ENCODE measurements at places on chromosomes 2 and 18.

GRCh38 chr2:237511433-237511832 is 24.4 kb downstream of the MLPH start:
- DNase-seq, result no peak

GRCh38 chr2:199100326-199101110 is 357.2 kb downstream of the SATB2 start:
- DNase-seq, result no peak

DNA sequence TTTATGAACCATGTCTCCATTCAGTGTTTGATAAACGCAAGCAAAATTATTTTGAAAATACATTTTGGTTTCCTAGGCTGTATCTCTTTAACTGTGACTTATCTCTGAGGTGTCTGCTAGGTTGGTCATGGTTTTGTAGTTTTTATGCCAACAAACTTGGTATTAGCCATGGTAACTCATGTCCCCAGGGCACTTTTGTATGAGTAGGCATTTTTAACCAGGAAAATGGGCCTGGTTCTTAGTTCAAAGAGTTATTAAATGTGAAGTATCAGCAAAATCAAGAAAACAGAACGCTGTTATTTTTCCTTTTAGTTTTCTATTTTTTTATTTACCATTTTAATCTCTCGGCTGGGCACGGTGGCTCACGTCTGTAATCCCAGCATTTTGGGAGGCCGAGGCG is 179.3 kb upstream of the LHCGR start:
- DNase-seq, result no peak

GRCh38 chr2:209236377-209236776 is 187.5 kb upstream of the MAP2 start:
- DNase-seq, result no peak

DNA sequence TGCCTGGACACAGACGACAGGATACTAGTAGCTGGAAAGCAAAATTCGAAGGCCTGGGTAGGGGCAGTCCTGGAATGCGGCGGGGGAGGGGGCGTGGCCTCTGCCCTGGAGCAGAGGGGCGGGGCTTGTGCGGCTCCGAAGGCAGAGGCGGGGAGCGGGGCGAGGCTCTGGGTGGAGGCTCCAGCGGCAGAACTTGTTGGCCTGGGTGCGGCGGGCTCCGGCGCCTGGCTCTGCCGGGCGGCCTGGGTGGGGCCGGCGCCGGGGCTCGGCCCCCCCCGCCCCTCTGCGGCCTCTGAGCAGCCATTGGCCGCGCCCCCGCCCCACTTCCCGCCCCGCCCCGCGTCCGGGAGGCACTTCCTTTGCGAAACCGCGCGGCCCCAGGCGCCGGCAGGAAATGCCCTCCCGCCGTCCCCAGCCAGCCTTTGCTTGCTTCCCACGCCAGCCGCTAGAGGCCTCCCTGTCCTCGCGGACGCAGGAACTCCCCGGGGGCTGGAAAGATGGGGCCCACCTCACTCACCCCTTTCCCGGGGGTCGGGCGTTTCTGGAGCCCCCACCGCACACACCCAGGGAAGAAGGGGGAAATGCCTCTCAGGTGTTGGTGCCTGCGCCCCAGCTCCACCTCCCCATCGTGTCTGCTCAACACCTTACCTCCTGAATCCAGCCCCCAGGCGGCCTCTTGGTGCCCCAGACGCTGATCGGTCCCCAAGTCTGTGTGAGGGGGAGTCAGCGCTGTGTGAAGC is 6.7 kb downstream of the CTDSP1 start:
- peak; percentile 92 for DNase-seq
